Aortic smooth muscle cell (primary cell): ENCODE measurements at places on chromosomes 6 and 20. TPM values are rescaled to one million over a fixed set of nuclear protein-coding genes. Genes with fewer than 3 reads are reported as not detected.

The SLC22A1 gene
- total RNA-seq: 0.53 and 0.75 TPM in 2 replicates

The RAMACL gene
- 0.66 and 2.1 TPM in 2 replicates for total RNA-seq

The VSX1 gene
- total RNA-seq: not detected in 2 replicates

The KCNK15 gene
- total RNA-seq: 0.26 and 0.37 TPM in 2 replicates

The AKAP12 gene
- total RNA-seq: 198 and 456 TPM in 2 replicates

The BACH2 gene
- under 0.01 and 0.19 TPM in 2 replicates for total RNA-seq

The TBXT gene
- not detected in 2 replicates for total RNA-seq

The ZC2HC1B gene
- total RNA-seq: not detected in 2 replicates

The ERVFRD-1 gene
- total RNA-seq: not detected in 2 replicates

The CST7 gene
- not detected in 2 replicates for total RNA-seq

The HUS1B gene
- 0.66 and 0.99 TPM in 2 replicates for total RNA-seq

The ADGRF5 gene
- 1.1 and 1.3 TPM in 2 replicates for total RNA-seq
